SHP77 treated with DMSO at 0.1 percent for 48 hours (cell line): ENCODE measurements at places on chromosomes 1 and 21.

GRCh38 chr21:41778930-41779600 is 12.2 kb upstream of the RIPK4 start:
- DNase-seq: peak; percentile 40

DNA sequence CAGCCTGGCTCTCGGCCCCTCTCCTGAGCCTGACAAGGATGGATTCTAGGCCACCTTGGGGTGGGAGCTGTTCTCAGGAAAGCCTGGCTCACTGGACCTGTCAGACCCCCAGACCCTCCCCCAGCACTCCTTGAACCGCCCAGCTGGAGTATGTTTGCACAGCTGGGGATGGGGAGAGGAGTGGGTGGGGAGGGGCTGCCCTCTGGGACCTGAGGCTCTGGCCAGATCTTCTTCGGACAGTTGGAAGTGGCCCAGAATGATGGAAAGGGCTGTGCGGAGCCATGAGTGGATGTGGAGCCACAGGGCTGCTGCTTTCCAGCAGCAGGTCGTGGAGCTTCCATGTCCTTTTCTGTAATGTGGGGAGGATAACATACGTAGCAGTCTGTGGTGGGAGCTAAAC is 43.0 kb upstream of the TRABD2B start:
- DNase-seq: no peak

GRCh38 chr1:117646007-117646811 is 40.4 kb downstream of the TENT5C start:
- DNase-seq: no peak

GRCh38 chr1:24288479-24288878 is 30.7 kb upstream of the GRHL3 start:
- DNase-seq: no peak

- DNase-seq: no peak
Measured at GRCh38 chr1:82227306-82228095, 426.8 kb downstream of the ADGRL2 start.

GRCh38 chr1:206518206-206518605 is 10.9 kb downstream of the RASSF5 start:
- DNase-seq: no peak

DNA sequence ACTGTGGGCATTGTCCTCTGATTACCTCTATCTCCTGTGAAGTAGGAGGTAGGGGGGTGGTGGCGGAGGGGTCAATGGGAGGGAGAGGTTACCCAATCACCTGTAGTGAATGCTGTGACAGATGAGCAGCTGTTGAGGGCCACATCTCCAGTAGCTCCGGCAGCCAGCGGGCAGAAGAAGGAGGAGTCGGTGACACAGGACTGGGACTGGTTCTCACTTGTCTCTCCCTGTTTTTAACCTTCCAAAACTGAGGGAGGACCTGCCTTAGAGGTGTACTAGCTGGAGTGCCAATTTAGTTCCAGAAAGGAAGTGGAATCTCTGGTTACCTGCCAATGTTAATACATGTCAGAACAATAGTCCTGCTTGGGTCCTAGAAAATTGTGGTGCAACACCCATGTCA is 56.2 kb upstream of the ENAH start:
- DNase-seq: no peak

DNA sequence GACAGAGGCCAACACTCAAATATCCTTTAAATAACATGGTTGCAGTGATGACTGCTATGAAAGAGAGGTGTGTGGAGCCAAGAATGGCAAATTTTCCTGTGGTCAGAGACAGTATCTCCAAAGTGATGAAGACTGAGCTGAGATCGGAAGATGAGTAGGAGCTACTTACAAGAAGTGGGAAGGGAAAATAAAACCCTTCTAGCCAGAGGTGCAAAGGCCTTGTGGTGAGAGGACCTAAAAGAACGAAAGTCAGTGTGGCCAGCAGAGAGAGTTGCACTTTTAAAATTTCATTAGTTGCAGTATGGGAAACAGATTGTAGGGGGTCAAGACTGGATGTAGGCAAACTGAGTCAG is 17.8 kb downstream of the SLAMF7 start:
- DNase-seq: no peak

DNA sequence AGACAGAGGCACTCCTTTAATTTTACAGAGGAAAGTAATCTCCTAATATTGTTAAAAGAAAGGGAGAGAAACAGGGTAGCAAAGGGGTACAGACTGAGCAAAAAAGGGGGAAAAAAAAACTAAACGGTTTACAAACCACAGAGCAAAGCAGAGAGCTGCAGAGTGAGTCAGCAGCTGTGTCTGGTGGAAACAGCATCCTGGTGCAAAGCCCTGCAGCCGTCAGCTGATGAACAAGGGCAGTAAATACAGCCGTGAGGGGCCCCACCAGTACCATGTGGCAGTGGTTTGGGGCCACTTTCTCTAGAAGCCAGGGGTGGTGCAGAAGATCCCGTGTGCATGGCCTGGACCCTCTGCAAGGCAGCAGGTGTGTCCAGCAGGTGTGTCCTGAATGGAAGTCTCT is 111.3 kb downstream of the ERG start:
- DNase-seq: no peak

- DNase-seq: no peak
Measured at GRCh38 chr1:246969621-246970020, 37.9 kb upstream of the AHCTF1 start.

DNA sequence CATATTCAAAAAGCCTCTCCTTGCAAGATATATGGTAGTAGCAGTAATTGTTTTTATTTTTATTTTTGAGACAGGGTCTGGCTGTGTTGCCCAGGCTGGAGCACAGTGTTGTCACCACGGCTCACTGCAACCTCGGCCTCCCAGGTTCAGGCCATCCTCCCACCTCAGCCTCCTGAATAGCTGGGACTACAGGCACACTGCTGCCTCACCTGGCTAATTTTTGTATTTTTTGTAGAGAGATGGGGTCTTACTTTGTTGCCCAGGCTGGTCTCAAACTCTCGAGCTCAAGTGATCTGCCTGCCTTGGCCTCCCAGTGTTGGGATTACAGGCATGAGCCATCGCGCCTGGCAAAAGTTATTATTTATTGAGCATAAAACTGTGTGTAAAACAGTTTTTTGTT is 38.4 kb downstream of the SLC66A1 start:
- no peak for DNase-seq

GRCh38 chr1:200438911-200439310 is 29.1 kb upstream of the ZNF281 start:
- DNase-seq: no peak

GRCh38 chr1:9770298-9770697 is 53.5 kb downstream of the CLSTN1 start:
- no peak for DNase-seq

GRCh38 chr1:51236531-51237350 is 668 bp downstream of the RNF11 start:
- DNase-seq: no peak

DNA sequence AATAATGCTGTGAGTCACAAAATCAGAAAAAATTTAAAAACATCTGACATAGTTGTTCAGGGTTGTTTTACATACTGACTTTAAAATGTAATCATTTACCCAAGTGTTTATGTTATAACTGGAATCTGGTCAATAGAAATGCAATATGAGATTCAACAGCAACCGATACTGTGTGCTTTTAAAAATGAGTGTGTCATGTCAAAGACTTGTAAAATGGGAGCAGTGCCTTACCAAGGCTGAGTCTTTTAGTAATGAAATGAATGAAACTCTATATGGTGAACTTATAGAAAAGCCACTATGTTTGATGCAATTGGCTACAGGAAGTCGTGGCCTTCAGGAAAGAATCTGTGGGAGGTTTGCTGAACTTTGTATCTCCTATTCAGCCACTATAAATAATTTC is 570.2 kb downstream of the DPYD start:
- DNase-seq: no peak

- DNase-seq: no peak
Measured at GRCh38 chr1:156860113-156860627, 495 bp upstream of the NTRK1 start.

DNA sequence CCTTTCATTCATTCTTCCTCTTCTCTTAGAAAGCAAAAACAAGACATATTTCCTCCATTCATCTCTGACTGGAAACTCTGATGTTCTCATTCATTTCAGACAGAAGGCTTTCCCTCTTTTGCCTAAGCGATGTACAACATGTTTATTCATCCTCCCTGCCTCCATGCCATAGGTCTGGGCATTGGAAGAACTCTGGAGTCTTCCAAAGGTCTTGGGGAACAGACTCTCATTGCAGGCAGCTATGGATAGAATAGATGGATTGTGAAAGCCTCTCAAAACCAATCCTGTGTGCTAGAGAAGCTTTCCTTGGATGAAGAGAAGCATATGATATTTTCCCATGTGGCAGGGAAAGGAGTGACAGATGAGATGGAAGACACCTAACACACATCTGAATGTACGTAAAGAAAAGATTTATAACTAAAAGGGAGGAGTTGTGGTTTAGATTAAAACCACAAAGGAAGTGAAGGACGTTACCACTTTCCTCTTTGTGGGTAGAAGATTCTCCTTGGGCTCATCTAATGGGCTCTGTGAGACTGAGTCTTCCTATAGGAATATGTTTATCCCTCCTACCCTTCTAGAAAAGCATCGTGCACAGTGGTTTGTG is 38.7 kb downstream of the BCL9 start:
- no peak for DNase-seq

- no peak for DNase-seq
Measured at GRCh38 chr1:18807334-18808063, 52.0 kb downstream of the TAS1R2 start.
